Astrocyte (in vitro differentiated cells and primary cell): ENCODE measurements at places on chromosomes 6 and 20.

- no peak for DNase-seq
These were observed 64.6 kb upstream of the PIM1 start for GRCh38 chr6:37105148-37106050.

- DNase-seq, result peak; percentile 88
These were observed 334.1 kb downstream of the COL12A1 start for GRCh38 chr6:74871757-74872156.

DNA sequence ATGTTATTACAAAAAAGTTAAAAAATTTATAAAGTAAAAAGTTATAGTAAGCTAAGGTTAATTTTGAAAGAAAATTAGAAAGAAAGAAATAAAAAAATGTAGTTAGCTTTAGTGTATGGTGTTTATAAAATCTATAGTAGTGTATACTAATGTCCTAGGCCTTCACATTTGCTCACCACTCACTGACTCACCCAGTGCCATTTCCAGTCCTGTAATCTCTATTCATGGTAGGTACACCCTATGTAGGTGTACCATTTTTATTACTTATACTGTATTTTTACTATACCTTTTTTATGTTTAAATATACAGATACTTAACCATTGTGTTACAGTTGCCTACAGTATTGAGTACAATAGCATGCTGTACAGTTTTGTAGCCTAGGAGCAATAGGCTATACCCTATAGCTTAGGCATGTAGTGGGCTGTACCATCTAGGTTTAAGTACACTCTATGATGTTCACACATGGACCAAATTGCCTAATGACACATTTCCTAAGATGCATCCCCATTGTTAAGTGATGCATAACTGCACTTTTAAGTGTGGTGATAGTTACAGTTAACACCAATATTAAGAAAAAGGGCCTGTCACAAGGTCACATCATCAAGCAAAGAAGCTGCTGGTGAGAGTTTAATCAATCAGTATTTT, 8.0 kb downstream of the CD2AP start:
- DNase-seq, result no peak

- DNase-seq, result peak; percentile 23
These were observed 24.2 kb upstream of the TMX4 start for GRCh38 chr20:8043687-8044282.

- DNase-seq, result peak; percentile 89
These were observed 871 bp upstream of the ZFAND3 start for GRCh38 chr6:37818536-37819176.

- no peak for DNase-seq
These were observed 252.2 kb downstream of the ERMARD start for GRCh38 chr6:170003451-170004160.

DNA sequence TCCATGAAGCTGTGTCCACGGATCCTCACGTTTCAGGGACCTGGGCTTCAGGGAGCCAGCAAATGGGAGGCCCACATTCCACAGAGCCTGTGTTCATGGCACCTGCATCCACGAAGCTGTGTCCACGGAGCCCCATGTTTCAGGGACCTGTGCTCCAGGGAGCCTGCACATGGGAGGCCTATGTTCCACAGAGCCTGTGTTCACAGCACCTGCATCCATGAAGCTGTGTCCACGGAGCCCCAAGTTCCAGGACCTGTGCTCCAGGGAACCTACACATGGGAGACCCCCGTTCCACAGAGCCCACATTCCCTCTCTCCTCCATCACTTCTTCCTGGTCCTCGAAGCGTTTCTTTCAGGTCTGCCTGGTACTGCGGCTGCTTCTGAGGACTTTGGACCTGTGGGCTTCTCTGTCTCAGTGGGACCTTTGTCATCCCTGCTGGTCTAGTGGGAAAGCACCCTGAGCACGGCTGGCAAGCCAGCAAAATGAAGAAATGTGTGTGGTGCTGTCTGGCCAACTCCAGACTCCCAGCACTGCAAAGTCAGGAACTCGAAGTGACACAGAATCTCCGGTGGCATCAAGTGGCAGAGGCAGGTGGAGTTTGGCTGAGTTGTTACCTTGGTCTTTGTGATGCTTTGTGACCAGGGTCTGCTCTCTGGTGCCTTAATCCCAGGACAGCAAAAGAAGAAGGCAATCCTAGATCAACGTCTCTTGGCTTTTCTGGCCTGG, 245.9 kb downstream of the DLL1 start:
- DNase-seq, result no peak

DNA sequence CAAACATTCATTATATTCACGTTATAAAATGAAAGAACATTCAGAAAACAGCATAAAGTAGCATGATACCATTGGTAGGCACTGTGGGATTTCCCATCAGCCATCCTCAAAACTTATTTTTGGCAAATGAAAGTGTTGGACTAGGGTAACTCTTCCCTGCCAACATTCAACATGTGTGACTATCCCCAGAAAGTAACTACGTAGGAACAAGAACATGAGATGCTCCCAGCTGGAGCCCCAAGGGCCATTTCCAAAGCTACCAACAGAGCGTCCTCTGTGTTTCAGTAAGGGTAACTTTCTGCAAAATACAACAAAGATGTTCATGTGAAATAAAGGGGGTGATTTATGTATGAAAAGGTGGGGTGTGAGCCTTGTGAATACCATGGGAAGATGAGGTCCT, 28.4 kb upstream of the PTPN1 start:
- no peak for DNase-seq

- DNase-seq, result peak; percentile 99
These were observed 90.8 kb downstream of the THBS2 start for GRCh38 chr6:169162752-169163407.

GRCh38 chr6:13450628-13451027, 36.8 kb downstream of the GFOD1 start:
- no peak for DNase-seq

- DNase-seq, result no peak
These were observed 322.1 kb upstream of the NT5E start for GRCh38 chr6:85127696-85128243.
